ENCODE measurements at places on chromosomes 6 and 20. TPM values are rescaled to one million over a fixed set of nuclear protein-coding genes. Genes with fewer than 3 reads are reported as not detected.

The PAX1 gene
- polyA plus RNA-seq, result 1.9 TPM

The CFAP61 gene
- 6.1 TPM for polyA plus RNA-seq

DNA sequence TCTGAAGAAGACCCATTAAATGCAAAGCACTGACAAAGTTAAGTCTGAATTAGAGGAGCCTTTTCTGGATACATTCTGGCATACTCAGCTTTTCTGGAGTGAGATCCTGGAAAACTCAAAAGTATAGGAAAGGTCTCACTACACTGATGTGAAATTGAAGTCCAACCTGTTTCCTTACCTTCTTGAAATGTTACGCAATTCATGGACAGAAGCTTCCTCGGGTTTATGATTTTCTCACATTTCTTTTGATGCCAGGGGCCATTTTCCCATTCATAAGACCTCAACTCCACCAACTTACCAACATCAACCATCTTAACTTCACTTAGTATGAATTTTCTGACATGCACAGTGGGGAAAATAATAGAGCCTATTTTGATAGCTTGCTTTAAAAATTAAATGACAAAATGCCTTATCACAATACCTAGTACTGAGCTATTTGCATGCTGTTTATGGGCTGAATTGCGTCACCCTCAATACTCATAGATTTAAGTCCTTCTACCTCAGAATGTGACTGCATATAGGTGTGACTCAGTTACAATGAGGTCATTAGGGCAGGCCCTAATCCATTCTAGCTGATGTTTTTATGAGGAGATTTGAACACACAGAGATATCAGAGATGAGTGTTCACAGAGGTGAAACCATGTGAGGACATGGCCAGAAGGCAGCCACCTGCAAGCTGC is 73.4 kb upstream of the RAB32 start:
- DNase-seq, result no peak

The CRISP2 gene
- polyA plus RNA-seq, result not detected

GRCh38 chr6:100554228-100554627 is 89.5 kb upstream of the SIM1 start:
- DNase-seq, result no peak

The C20orf202 gene
- 0.39 TPM for polyA plus RNA-seq

DNA sequence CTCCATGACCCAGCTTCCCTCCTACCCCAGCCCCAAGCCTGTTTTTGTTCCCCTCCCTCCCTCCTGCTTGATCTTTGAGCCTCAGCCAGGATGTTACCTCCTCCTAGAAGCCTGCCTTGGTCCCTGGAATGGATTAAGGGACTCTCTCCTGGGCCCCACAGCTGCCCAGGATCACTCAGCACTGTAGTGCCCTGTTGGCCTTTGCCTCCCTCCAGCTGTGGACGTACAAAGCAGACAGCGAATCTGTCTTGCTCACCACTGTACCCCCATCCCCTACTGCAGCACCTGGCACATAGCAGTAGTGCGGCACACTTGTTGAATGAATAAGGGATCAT is 11.8 kb upstream of the FAM110A start:
- no peak for DNase-seq

The RIPPLY2 gene
- polyA plus RNA-seq, result not detected

DNA sequence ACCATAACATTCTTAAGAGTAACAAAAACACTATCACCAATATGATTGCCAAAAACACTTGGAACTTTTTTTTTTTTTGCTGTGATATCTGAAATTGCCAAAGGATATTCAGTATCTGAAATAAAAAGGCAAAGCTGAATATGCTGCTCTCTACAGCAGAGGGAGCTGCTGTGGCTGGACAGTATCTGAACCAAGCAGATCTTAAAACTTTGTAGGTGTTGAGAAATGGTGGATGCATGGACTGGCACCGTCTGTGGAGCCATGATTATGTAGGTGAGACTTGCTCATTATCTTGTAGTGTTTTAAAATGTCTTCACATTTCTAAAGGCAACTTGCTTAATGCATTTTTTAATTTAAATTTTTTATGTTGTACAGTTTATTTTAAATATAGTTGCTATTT is 9.2 kb downstream of the PDCD2 start:
- no peak for DNase-seq

DNA sequence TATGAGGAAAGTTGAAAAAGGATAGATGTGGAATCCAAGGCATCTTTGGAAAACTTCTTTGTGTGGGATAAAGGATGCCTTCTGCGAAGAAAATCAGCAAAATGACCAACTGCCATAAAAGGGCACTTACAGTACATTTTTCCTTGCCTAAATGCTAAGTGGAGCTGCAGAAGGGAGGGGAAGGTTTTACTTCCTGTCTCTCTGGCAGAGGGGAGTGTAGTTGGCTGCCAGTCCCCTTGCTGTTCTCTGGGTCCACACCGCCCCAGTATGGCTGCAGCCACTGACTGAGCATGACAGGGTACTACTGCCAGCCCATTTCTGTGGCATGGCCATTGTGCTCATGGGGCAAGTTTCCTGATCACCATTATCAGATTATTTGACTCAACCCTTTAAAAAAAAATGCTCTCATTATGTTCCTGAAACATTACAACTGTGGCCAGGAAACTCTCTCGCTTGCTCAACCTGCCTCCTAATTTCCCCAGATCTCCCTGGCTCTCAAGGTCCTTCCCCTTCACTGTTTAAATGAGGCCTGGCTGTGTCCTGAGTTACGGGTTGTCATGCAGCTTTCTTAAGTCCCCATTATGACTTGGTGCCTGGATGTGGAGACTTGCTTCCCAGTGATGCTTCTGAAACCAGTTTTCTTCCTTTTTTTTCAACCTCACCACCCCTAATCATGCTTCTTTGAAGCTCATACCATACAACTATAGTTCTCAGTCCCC is 34.5 kb upstream of the FAM184A start:
- no peak for DNase-seq

GRCh38 chr6:4262526-4262925 is 127.2 kb upstream of the ECI2 start:
- no peak for DNase-seq

The MOXD1 gene
- polyA plus RNA-seq, result 2.8 TPM
